ENCODE measurements at places on chromosomes 4 and X.
A peak's percentile ranks its signal among the peaks of the same experiment; 100 is the strongest.

DNA sequence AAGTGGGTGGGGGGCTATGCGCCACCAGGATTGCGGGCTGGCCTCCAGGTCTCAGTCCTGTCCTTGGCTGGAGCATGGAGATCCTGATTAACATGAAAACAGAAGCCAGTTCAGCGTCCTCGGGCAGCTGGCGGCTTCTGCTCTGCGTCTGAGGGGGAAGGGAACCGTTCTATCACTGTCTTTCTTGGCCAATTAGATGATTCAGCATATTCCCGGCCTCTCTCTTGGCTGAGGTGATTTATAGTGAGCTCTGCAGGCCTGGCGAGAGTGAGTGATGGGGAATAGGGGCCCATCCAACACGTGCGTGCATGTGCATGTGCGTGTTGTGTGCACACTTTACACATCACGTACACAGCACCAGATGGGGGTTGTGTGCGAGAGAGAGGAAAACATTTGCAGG is 145.8 kb upstream of the ATP6AP2 start:
- DNase-seq, result peak; percentile 27

DNA sequence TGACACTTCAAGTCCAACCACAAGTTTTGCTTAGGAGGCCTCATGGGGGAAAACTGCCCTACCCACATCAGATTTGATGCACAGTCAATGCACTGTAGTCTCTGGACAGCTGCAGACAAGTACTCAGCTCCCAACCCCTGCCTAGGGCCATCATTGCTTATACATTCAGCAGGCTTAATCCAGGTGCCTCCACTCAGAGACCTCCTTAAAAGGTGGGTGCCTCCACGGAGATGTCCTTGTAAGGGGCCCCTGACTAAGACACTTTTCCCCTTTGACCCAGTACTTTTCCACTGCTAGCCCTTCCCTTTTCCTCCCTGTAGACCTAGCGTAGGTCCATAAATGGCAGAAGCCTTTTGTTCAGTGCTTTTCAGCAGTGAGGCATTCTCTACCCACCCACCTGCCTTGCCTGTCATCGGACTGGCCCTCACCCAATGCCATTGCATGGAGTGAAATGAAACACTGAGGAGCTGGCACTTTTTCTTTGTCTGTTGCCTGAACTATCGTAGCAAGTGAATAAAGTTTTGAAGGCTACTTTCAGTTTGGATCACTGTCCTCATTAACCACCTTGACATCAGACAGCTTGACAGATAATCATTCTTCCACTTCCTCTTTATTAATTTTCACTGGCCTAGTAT is 23.8 kb upstream of the PLK4 start:
- DNase-seq, result no peak

DNA sequence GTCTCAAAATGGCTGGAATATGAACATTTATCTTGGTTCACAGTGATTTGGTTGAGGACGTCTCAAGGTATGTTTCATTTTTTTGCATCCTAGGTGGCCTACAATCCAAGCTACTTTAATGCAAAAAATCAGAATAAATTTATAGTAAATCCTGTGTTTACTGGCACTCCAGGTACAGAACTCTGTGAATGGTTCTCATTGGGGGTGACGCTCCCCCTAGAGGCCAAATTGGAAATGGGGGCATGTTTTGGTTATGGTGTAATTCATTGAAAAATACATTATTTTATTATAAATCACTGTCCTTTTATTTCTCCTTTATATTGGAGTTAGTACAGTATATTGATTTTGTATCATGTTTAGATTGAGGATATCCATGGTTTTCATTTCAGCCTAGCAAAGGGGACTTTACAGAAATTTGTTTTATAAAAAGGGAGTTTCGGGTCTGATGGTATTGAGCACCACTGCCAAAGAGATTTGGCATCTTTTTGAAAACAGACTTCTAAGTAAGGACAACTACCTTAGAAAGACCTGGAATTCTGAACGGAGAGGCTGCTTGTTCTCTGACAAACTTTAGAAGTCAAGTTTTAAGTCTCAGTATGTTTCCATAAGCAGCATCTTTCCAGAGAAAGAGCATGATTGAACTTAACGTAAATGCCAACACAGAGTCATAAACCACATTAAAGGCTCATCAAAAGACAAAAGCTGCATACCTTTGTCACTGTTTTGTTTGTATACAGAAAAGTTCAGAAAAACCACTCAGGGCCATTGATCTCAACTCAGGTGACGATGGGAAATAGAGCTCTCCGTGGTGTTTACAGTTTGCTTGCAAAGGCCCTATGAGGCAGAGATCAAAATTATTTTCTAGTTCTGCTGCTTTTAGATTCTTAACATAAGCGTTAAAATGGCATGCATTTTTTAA is 19.4 kb downstream of the MTM1 start:
- no peak for DNase-seq

GRCh38 chr4:99841129-99841528 is 24.5 kb downstream of the DAPP1 start:
- no peak for DNase-seq

DNA sequence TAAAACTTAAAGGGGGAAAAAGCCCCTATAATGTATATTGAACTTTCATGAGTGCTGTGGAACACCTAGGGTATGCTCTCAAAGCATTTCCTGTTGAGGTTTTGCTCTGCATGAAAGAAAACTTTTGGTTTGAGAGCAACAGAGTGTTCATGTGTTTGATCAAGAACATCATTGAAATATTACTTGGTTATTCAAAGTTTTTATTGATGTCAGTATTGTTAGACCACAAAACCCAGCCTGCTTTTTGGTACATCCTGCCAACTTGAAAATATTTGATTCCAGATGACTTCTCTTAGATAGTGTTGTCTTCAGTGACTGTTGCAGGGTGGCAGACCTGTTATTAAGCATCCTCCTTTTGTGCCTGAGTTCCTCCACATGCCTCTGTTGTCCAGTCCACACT is 68.0 kb downstream of the N4BP2 start:
- DNase-seq, result no peak

GRCh38 chr4:168540503-168541265 is 43.8 kb downstream of the PALLD start:
- no peak for DNase-seq

GRCh38 chrX:44874420-44875184 is 1.6 kb downstream of the KDM6A start:
- DNase-seq, result peak; percentile 6
